ENCODE measurements at places on chromosomes 2 and 18. TPM values are rescaled to one million over a fixed set of nuclear protein-coding genes. Genes with fewer than 3 reads are reported as not detected.

Gene RTP5
- not detected for polyA plus RNA-seq

Gene CPLX4
- not detected for polyA plus RNA-seq

DNA sequence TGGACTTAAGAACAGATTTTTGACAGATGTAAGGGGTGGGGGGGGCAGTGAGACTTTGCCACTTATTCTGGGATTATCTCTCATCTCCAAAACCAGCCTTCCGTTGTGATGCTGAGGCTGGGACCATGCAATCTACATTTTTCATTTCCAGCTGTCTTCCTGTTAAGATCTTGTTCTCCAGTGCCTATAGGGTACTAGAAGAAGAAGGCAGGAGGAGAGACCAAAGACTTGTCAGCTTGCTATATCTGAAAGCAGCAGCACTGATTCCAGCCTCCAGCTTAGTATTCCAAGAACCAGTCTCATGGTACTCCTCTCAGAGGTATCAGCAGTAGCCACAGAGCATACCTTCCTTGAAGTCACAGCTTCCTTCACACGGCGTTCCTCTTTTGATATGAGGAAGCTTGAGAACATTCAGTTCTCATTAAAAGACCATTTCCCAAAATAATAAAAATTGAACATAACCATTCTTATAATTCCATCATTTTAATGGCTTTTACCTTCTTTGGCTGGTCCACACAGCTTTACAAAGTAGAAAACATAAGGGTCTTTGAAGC, 49.8 kb downstream of the USP34 start:
- H3K4me1 ChIP-seq, result peaks cover 38% of the 10 kb centered on the region
- H3K27ac ChIP-seq, result peak overlapping the region; percentile 81
- peak; percentile 24 for DNase-seq
- H3K27me3 ChIP-seq, result no peaks in the 10 kb centered on the region
- no peaks in the 10 kb centered on the region for H3K36me3 ChIP-seq

DNA sequence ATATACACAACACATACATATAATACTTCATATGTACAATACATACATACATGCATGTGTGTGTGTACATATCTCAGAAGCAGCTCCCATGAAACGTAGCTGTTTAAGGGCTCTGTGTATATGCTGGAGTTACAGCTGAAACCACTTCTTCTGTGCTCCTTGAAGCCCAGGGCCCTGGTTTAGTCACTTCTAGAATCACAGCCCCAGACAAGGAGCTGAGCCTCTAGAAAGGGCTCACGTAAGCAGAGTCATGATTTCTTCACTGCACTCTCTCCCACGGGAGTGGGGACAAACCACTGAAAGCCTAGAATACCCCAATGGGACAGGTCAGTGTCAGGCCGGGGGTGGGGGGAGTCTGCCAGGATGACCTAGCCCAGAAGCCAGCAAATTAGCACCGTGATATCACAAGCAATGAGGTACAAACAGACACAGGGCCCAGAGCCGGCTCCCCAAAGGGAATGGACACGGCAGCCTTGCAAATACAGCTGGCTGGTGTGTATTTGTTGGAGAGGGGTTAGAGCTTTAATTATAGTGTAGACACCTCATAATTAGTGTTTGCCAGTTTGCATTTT, 90.3 kb downstream of the C1QL2 start:
- no peaks in the 10 kb centered on the region for H3K36me3 ChIP-seq
- H3K4me1 ChIP-seq, result no peaks in the 10 kb centered on the region
- DNase-seq, result no peak
- no peak overlapping the region for H3K4me3 ChIP-seq
- H3K27ac ChIP-seq, result no peak overlapping the region
- no peaks in the 10 kb centered on the region for H3K27me3 ChIP-seq

GRCh38 chr18:33839452-33840211, 261.6 kb downstream of the ASXL3 start:
- DNase-seq, result no peak
- no peaks in the 10 kb centered on the region for H3K27me3 ChIP-seq
- H3K4me3 ChIP-seq, result no peak overlapping the region
- no peak overlapping the region for H3K27ac ChIP-seq

GRCh38 chr2:101310834-101311695, 2.6 kb upstream of the RNF149 start:
- H3K27me3 ChIP-seq, result peaks cover 4% of the 10 kb centered on the region
- H3K4me1 ChIP-seq, result peaks cover 45% of the 10 kb centered on the region
- H3K36me3 ChIP-seq, result no peaks in the 10 kb centered on the region
- no peak for DNase-seq
- H3K4me3 ChIP-seq, result no peak overlapping the region
- no peak overlapping the region for H3K27ac ChIP-seq

DNA sequence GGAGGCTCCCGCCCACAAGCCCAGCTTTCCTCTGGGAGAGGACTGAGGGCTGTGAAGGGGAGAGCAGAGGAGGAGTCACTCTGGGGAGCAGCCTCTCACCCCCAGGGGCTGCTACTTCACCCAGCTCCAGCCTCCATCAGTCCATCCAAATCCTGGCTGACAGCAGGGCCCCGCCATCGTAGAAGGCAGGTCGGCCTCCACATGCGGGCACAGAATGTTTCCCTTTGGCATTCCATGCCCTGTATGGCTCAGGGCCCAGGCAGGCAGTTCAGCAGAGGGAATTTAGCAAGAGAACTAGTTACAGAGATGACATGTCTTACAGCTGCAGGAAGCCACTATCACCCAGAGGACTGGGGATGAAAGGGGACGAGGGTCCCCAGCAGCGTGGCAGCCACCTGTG, 6.4 kb upstream of the ODC1 start:
- H3K36me3 ChIP-seq, result no peaks in the 10 kb centered on the region
- H3K27me3 ChIP-seq, result no peaks in the 10 kb centered on the region
- no peak overlapping the region for H3K4me3 ChIP-seq
- no peaks in the 10 kb centered on the region for H3K4me1 ChIP-seq
- H3K27ac ChIP-seq, result no peak overlapping the region

GRCh38 chr2:80238692-80239469, 65.7 kb downstream of the LRRTM1 start:
- no peaks in the 10 kb centered on the region for H3K27me3 ChIP-seq
- no peak overlapping the region for H3K27ac ChIP-seq
- H3K4me1 ChIP-seq, result no peaks in the 10 kb centered on the region
- H3K36me3 ChIP-seq, result no peaks in the 10 kb centered on the region
- DNase-seq, result no peak

- DNase-seq, result no peak
- H3K4me1 ChIP-seq, result peaks cover 2% of the 10 kb centered on the region
- H3K36me3 ChIP-seq, result no peaks in the 10 kb centered on the region
- H3K27me3 ChIP-seq, result no peaks in the 10 kb centered on the region
- no peak overlapping the region for H3K4me3 ChIP-seq
These were observed 415.2 kb upstream of the TCF4 start for GRCh38 chr18:56003009-56003719.

DNA sequence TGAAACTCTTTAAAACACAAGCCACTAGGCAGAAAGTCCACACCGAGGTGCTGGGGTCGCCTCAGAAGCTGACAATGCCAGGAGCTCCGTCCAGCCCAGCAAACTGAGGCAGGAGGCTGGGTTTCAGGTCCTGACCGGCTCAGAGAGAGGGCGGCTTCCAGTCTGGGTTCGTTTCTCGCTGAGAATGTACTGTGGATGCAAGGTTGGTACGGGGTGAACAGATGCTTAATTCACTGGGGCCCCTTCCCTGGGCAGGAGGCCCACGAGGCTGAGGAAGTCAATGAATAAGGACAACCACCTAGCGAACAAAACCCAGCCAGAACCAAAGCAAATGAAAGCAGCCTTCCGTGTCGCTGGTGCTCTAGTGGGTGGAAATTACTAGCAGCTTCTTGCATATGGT, 142.0 kb downstream of the RTP5 start:
- peak overlapping the region; percentile 64 for H3K27ac ChIP-seq
- peak; percentile 10 for DNase-seq
- peaks cover 2% of the 10 kb centered on the region for H3K27me3 ChIP-seq
- H3K36me3 ChIP-seq, result no peaks in the 10 kb centered on the region
- peaks cover 18% of the 10 kb centered on the region for H3K4me1 ChIP-seq
- H3K4me3 ChIP-seq, result no peak overlapping the region

GRCh38 chr2:8264981-8265380, 416.9 kb upstream of the ID2 start:
- H3K27me3 ChIP-seq, result peaks cover 17% of the 10 kb centered on the region
- H3K27ac ChIP-seq, result no peak overlapping the region
- no peaks in the 10 kb centered on the region for H3K36me3 ChIP-seq
- H3K4me1 ChIP-seq, result no peaks in the 10 kb centered on the region
- no peak for DNase-seq
